WTC11 (cell line): ENCODE measurements at places on chromosomes 2 and 18. TPM values are rescaled to one million over a fixed set of nuclear protein-coding genes. Genes with fewer than 3 reads are reported as not detected.

LYPD6 gene
- 4.8 to 5.1 TPM (median 5.0 TPM) in 3 replicates for total RNA-seq

COL4A3 gene
- 0.53 to 1.1 TPM (median 0.90 TPM) in 3 replicates for total RNA-seq

FOXI3 gene
- 13.4 to 14.0 TPM (median 13.5 TPM) in 3 replicates for total RNA-seq

IKZF2 gene
- total RNA-seq = 4.1 to 5.2 TPM (median 4.2 TPM) in 3 replicates
